ENCODE measurements at places on chromosomes 12 and 14.
A peak's percentile ranks its signal among the peaks of the same experiment; 100 is the strongest.

- no peak for DNase-seq
Observed at GRCh38 chr12:52411815-52412214, 5.7 kb upstream of the KRT82 start.

DNA sequence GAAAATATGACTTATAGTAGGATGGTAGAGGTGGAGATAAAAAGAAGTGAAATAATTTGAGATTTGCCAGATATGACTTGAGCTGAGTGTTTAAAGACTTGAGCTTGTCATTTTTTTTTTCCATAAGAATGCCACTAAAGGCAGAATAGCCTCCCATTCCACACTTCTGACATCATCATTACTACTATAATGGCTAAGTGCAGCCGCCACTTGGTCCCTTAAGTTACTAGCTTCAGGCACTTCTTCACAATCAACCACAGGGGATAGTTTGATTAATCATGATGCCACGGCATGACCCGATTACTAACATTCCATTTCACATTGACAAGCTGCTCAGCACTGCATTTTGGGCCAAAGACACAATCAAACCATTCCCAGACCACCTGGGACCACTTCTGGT, 127.9 kb downstream of the EFCAB11 start:
- DNase-seq = no peak

- DNase-seq = peak; percentile 94
Observed at GRCh38 chr14:104977681-104978653, at the start of gene AHNAK2. Gene AHNAK2 (minus strand): TSS chr14:104978374. CDS start chr14:104978237, 137 bp downstream.

DNA sequence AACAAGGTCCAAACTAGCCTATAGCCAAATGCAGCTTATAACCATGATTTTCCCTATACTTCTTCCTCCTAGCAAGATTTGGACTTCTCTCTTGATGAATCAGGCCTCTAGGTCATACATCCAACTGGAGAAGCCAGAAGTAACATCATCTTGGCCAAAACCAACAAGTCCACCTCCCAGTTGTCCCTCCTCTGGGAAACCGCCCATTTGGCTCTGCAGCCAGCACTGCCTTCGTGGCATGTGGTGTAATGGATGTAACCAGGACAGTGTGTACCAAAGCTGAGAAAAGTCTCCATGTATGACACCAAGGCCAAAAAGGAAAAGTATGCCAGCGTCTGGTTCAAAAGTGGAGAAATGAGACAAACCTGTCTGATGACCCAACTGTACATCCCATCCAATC, 59.3 kb upstream of the VASH1 start:
- DNase-seq = no peak

DNA sequence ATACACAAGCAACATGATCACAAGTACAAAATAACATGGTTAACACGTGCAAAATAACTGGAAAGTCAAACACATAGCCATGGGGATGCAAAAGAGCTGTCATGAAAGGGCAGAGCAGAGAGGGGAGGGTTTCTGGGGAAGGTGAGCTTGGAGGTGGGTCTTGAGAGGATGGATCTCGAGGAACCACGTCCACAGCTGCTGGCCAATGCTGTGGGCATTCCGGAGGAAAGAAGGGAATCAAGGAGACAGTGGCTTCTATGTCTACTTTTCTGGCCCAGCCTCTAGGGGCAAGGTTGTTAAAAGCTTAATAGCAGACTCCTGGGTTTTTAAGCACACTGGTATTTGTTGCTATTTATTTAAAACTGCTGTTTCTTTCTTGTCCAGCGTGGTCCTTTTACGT, 8.4 kb upstream of the MYH7 start:
- no peak for DNase-seq

GRCh38 chr12:3381059-3382047, 109.7 kb upstream of the PRMT8 start:
- DNase-seq = no peak

DNA sequence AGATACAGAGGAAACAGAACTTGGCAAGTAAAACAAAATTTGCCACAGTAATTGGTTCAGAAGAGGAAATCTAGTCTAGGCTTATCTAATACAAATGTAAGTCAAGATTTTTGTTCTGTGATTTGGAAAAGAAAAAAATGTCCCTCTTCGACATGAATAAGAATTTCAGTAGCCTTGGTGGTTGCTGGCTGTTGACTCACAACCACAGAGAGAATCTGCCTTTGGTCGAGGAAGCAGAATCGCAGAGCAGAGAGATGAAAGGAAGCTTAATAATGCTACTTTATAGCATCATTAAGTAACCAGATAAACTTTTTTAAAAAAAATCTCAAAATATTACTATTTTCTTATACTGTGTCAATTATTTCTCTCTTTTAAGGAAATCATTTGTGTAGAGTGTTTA, 1096.6 kb downstream of the FLRT2 start:
- no peak for DNase-seq

DNA sequence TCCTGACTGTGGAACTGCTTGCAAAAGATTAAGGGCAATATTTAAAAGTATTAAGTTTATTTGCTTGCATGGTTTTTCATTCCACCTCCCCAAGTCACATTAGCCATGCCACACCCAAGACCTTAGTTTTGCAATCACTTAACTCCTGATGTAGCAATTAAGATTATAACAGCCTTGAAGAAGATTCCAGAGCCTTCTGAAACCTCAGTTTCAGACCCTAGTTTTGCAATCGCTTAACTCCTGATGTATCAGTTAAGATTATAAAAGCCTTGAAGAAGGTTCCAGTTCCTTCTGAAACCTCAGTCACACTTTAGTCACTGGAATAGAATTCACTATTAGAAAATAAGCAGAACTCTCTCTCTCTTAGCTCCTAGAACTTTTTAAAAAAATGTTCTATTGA, 42.7 kb upstream of the DCN start:
- no peak for DNase-seq

GRCh38 chr12:49131894-49132461, 783 bp upstream of the TUBA1B start:
- DNase-seq = no peak

DNA sequence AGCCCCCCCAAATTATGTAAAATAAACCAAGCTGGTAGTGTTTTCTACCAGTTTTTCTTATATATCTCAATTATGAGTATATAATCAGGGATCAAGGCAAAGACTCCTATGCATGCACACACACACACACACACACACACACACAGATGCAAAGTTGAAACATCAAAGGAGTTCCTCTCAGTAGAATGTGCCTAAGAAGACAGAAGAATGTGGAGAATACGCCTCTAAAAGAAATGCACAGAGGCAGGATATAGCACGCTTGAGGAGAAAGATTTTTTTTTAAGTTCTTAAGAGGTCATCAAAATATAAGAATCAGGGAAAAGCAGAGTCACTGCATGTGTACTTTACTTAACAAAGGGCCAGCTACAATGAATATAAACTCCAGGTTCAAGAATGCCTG, 138.2 kb upstream of the CLEC14A start:
- no peak for DNase-seq

GRCh38 chr14:79586416-79586815, 624.9 kb downstream of the DIO2 start:
- no peak for DNase-seq

DNA sequence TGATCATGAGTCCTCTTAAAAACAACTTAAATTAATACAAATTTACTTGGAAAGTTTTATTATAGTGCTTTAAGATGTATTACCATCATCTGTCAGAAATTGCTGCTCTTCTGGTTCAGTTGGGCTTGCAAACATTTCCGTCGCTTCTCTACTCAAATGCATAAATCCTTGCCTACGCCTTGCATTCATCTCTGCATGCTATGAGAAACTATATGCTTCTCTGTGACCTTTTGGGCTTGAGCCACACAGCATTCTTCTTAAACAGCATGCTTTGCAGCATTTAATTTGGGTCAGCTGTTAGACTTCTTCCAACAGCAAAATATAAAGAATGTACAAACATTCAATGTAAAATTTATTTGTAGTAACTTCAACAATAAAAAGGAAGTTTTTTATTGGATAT, 305.7 kb upstream of the FLRT2 start:
- no peak for DNase-seq

DNA sequence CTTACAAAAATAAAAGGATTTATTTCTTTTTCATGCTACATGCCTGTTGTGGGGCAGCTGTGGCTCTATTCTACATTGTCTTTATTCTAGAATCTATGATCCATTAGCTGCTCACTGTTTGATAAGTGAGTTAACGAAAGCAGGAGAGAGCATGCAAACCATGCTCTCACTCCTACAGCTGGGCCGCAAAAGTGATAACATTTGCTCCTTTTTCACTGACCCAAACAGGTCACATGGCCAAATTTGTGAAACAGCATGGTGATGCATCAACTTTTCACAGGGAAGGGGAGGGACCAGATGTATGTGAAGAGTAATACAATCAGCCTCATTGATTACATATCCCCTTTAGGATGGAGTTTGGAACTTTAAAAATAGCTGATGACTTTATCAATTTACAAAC, 456.9 kb upstream of the SYT1 start:
- no peak for DNase-seq

- no peak for DNase-seq
Observed at GRCh38 chr14:53214384-53214783, 61.3 kb upstream of the DDHD1 start.

GRCh38 chr14:102415671-102416070, 52.9 kb downstream of the TECPR2 start:
- DNase-seq = no peak

GRCh38 chr12:68919581-68920239, 13.3 kb downstream of the CPM start:
- DNase-seq = no peak

- DNase-seq = no peak
Observed at GRCh38 chr12:94271351-94271750, 123.0 kb downstream of the PLXNC1 start.

- DNase-seq = no peak
Observed at GRCh38 chr14:37889087-37889486, 293.7 kb downstream of the TTC6 start.

DNA sequence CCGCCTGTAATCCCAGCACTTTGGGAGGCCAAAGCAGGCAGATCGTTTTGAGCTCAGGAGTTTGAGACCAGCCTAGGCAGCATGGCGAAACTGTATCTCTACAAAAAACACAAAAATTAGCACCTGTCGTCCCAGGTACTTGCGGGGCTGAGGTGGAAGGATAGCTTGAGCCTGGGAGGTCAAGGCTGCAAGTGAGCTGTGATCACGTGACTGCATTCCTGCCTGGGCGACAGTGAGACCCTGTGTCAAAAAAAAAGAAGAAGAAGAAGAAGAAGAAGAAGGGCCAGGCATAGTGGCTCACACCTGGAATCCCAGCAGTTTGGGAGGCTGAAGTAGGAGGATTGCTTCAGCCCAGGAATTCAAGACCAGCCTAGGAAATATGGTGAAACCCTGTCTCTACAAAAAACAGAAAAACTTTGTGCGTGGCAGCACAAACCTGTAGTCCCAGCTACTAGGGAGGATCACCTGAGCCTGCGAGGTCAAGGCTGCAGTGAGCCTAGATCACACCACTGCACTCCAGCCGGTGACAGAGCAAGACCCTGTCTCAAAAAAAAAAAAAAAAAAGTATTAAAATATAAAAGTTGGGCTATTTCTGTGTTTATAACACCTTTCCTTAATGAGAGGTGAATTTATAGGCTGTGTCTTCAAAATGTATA, 15.5 kb downstream of the RXYLT1 start:
- DNase-seq = no peak

GRCh38 chr14:20489093-20489994, 16.0 kb upstream of the RNASE10 start:
- no peak for DNase-seq

DNA sequence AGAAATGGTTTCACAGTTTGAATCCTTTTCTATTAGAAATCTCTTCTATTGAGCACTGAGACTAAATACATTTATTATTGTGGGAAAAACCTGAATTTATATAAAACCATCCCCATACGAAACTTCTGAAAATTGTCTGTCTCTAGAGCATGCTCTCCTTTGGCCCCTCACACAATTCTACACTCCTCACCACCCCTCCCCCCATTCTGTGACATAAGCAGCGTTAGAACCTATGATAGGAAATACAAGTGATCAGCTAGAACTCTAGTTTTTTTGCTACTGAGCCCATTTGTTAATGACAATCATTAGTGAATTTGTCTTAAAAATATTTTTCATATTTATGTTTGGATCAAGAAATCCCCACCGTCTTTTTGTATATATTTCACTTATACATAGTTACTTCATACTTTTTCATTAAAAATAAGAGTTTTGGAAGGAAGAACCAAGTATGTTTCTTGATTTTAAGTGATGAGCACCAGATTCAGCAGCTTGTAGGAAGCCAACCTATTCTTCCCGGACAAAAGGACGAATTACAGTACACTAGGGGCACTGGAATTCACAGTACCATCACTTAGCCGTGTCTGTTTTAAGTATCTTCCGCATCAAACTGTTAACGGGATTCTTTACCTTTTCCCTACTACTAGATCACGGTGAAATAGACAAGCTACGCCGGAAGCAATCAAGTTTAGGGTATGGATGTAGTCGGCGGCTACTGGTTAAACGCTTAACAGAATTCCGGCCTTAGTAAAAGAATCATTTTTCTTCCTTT, 724 bp downstream of the GTSF1 start:
- no peak for DNase-seq

GRCh38 chr12:132560364-132560613, 50.1 kb downstream of the LRCOL1 start:
- peak; percentile 51 for DNase-seq

GRCh38 chr12:124956571-124956970, 32.4 kb downstream of the DHX37 start:
- DNase-seq = no peak
